Endothelial cell of umbilical vein (primary cell): ENCODE measurements at places on chromosomes 3 and 15. TPM values are rescaled to one million over a fixed set of nuclear protein-coding genes. Genes with fewer than 3 reads are reported as not detected.

DNA sequence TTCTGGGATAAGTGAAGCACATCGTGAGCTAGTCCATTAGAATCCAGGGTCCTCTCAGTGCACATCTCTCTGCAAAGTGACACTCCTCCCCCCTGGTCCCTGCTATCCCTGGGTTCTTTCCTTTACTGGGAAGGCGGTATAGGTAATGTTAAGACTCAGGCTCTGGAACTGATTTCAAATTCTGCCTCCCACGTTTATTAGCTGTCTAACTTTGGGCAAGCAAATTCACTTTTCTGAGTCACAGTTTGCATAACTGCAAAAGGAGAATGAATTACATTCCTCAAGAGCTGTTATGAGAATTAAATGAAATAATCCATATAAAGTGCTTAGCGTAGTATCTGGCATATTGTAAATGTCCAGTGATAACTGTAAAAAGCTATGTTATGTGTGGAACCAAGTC, 168.1 kb upstream of the LRRN1 start:
- H3K27ac ChIP-seq: no peak overlapping the region
- no peaks in the 10 kb centered on the region for H3K36me3 ChIP-seq
- no peak for DNase-seq
- no peaks in the 10 kb centered on the region for H3K27me3 ChIP-seq

GRCh38 chr15:31248263-31248662, 78.4 kb upstream of the KLF13 start:
- H3K27ac ChIP-seq: no peak overlapping the region
- no peaks in the 10 kb centered on the region for H3K27me3 ChIP-seq
- H3K4me3 ChIP-seq: no peak overlapping the region
- no peaks in the 10 kb centered on the region for H3K36me3 ChIP-seq
- no peak for DNase-seq

GRCh38 chr3:77362936-77363335, 323.0 kb downstream of the ROBO2 start:
- DNase-seq: no peak
- no peaks in the 10 kb centered on the region for H3K36me3 ChIP-seq
- H3K4me3 ChIP-seq: no peak overlapping the region
- H3K27me3 ChIP-seq: no peaks in the 10 kb centered on the region

DNA sequence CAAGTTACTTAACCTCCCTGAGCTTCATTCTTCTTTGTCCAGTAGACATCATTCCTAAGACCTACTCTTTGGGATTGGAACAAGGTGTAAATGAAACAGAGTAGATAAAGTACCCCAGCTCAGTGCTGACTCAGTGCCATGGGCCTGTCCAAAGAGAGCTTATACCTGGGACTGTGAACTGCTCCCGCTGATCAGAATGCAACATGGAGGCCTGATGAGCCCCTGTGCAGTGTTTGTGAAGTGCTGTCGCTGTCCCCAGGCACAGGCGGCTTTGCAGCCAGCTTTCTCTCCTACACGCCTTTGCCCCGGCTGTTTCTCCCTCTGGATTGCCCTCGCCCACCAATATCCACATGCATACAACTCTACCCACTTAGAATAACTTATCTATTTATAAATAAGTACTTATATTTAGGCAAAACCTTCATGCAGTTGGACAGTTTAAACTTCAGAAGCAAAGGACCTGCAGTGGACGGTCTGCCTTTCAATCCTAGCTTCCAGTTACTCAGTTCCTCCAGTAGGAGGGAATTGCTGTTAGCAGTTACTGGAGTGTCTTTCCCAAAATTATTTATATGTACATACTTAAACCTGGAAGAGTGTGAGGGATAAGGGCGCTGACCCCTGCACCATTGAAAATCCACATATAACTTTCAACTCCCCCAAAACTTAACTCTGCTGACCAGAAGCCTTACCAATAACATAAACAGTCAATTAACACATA, 80.0 kb downstream of the CORO2B start:
- DNase-seq: no peak
- no peaks in the 10 kb centered on the region for H3K4me1 ChIP-seq
- no peak overlapping the region for H3K27ac ChIP-seq

GRCh38 chr15:27853624-27854455, 245.3 kb downstream of the OCA2 start:
- no peak for DNase-seq
- H3K4me1 ChIP-seq: no peaks in the 10 kb centered on the region
- H3K27ac ChIP-seq: no peak overlapping the region
- H3K4me3 ChIP-seq: no peak overlapping the region
- H3K36me3 ChIP-seq: no peaks in the 10 kb centered on the region

- no peak overlapping the region for H3K4me3 ChIP-seq
- no peaks in the 10 kb centered on the region for H3K36me3 ChIP-seq
- H3K27ac ChIP-seq: no peak overlapping the region
- no peak for DNase-seq
Observed at GRCh38 chr3:124094496-124094895, 102.6 kb upstream of the ROPN1 start.

Gene WDR93
- total RNA-seq: not detected in 2 replicates

Gene SPESP1
- total RNA-seq: 1.5 and 3.0 TPM in 2 replicates
